KBM-7 (cell line): ENCODE measurements at places on chromosomes 11 and 22.
A peak's percentile ranks its signal among the peaks of the same experiment; 100 is the strongest.

- no peak for DNase-seq
Measured at GRCh38 chr11:36098087-36098486, 154.2 kb downstream of the LDLRAD3 start.

DNA sequence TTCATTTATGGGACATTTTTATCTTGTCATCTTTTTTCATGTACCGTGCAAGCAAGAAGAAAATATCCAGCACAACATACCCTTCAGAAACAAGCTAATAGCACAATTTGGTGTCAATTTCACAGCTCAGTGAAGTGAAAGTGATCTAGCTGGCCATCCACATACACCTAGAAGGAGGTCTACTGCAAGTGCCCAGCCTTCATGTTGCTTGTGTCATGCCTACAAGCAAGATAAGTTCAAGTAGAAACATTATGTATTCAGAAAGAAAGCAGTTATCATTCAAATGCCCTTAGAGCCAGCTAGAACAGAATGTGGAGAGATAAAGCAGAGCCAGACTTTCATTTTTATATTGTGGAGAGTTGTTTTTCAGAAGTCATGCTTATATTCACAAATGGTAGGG, 325.7 kb upstream of the PITPNB start:
- no peak for DNase-seq

- peak; percentile 96 for DNase-seq
Measured at GRCh38 chr11:62555464-62556107, 9.0 kb upstream of the AHNAK start.

DNA sequence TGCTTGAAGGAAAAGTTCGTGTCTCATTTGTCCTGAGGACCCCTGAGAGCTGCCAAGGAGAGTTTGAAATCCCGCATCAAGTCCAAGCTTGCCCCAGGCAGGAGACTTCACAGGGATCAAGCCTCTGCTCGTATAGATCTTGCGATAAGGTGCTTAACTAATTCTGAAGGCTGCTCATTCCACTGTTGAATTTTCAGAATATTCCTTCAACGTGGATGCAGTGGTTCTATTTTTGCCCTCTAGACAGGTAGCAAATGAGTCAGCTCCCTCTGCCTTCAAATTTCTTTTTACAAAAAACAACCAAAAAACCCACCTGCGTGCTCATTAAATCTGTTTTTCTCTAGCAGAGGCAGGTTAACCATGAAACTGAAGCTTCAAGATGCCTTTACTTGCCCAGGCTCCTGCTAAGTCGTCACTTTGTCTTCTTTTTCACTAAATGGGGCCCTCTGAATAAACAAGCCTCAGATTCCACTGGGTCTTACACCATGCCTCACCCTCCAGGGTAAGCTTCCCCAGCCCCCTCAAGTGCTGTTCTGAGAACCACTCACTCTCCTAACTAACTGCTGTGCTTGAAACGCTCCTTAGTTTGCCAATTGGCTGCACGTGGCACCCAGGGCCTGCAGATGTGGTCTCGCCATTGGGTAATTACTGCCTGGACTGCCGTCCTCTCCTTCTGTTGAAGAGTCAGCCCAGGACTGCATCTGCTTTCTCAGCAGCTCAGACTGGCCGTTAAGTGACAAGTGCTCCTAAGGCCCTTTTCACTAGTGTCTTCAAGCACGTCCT, 105.0 kb downstream of the TRPC6 start:
- DNase-seq, result no peak

DNA sequence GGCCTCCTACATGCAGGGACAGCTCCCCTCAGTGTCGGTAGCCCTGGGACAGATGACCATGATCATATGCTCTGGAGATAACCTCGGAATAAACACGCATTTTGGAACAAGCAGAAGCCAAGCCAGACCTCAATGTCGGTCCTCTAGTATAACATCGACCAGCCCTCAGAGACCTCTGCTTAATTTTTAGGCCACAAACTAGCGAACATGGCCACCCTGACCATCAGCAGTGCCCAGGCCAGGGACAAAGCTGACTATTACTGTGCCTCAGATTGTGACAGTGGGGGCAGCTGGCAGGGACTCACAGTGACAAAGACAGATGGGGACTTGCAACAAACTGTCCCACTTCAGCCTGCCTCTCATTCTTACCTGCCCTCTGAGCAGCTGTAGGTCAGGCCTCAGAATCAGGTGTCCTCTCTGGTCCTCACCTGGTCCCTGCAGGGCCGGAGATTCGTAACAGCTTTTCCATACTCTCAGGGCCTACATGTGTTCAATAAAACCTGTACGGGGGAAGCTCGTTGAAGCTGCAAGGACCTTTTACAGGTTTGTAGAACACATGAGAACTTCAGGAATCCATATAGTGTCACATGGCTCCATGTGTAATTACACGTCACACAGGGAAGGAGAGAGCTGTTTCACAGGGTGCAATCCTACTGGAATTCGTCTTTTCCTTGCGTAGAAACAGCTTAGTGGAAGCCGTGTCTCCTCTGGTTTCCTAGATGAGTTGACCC, 72.8 kb upstream of the IGLL5 start:
- DNase-seq, result no peak

DNA sequence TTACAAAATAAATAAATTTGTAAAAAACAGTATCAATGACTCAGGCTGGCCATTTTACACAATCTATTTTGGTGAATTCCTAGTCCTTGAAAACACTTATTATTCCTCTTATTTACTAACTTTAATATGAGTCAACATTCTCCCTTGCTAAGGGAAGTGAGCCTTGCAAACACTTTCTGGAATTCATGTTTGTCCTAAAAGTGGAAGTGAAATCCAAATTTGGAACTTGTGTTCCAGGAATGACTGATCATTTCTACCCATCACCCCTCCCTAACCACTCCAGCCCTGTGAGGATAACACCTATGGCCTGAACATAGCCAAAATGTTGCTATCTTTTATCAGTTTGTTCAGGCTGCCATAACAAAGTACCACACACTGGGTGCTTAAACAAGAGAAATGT, 83.1 kb downstream of the OR5AK2 start:
- DNase-seq, result no peak

GRCh38 chr11:15334766-15335165, 220.0 kb downstream of the INSC start:
- DNase-seq, result no peak

DNA sequence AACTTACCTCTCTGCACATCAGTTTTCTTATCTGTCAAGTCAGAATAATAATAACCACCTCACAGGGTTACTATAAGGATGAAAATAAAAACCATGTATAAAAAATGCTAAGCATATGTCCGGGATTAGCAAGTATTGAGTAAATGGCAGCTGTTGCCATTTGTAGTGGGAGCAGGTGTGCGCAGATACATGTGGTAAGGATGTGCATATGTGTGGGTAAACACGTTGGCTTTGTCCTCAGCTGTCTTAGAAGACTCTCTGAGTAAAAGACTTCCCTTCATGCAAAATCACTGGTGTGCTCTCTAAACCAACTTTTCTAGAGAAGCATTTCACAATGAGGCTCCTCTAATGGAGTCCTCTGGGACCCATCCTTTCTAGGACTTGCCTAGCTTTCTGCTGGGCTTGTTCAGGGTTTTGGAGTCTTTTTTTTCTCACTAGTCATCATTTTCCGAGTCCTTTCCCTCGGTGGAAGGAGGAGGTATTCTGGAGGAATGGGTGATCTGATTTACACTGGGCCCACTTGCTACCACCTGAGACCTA, 62.4 kb downstream of the NELL1 start:
- no peak for DNase-seq

DNA sequence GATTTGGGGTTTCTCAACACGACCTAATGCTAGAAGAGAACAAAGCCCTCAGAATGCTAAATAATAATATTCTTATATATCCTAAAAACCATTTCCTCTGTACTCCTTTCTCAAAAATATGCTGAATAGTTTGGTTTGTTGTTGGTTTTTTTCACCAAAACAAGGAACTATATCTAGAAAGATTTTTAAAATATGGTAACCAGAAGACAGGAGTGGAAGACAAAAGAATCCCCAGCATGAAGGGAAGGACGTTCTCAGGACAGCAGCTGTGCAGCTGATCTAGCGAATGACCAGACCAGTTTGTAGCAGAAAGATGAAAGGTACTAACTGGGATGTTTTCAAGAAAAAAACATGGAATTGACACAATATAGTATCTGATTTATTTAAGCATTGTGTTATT, 19.3 kb downstream of the FEZ1 start:
- no peak for DNase-seq
